Fibroblast of gingiva (primary cell): ENCODE measurements at places on chromosomes 5 and 9.

DNA sequence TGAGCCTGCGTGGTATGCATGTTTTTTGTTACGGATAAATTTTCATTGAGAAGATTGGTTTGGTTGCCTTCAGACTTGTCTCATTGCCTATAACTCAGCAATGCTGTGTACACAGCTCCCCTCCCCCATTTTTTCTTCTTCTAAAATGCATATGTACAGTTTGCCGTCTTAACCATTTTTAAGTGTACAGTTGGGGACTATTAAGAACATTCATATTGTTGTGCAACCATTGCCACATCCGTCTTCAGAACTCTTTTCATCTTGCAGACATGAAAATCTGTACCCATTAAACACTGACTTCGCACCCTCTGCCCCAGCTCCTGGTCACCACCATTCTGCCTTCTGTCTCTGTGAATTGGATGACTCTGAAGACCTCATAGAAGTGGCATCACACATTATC lies 6.2 kb downstream of the EXOC3 start:
- no peak for DNase-seq

- DNase-seq: no peak
These were observed 189.0 kb downstream of the RGS3 start for GRCh38 chr9:113652355-113653152.

DNA sequence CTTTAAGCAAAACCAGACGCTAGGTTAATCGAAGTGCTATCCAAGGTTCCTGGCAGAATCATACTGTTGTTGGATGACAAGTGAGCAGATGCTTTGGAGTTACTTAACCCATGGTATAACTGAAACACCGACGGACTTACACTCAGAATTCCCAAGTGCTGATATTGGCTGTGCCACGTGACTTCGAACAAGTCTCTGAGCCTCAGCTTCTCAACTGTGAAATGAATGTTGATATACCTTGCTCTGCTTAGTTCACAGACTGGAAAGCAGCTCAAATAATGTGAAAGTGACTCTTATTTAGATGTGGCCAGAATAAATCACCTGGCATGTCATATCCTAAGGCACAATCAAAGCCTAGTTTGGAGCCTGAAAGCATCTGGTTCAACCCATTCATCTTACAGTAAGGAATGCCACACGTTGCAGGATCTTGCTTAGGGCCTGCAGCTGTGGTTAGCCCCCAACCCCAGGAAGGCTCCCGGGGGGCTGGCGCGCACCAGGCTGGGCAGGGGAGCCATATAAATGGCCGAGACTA lies 759 bp downstream of the GEMIN5 start:
- DNase-seq: no peak

DNA sequence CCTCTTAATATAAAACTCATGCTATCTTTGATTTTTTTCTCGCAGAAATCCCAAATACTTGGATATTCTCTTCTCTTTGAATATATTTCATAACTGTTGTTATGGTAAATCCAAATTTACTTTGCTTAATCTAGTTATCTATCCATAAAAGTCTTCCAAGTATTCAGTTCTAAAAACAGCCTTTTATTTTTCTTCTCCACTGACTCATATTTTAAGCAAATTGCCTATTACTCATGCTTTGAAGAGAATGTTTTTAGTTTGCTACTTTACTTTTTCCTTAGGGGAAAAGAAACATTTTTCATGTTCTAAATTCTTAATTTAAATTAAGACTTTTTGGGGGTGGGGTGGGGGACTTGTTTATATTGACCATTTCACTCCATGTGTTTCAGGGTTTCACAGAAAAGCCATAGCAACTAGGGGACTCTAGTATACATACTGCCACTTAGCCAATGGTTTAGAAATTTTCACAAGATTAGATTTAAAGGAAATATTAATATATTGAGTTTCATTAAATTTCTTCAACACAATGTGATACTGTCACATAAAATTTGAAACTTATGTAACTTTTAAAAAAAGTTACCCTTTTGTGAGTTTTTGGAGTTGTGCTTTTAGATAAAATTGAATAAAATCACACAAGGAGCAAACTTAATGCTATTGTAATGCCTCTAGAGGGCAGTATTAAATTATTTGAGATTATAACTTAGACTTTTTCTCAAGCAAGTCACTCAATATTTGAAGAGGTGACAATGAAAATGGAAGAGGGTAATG lies 545.8 kb upstream of the ARRDC3 start:
- DNase-seq: no peak

DNA sequence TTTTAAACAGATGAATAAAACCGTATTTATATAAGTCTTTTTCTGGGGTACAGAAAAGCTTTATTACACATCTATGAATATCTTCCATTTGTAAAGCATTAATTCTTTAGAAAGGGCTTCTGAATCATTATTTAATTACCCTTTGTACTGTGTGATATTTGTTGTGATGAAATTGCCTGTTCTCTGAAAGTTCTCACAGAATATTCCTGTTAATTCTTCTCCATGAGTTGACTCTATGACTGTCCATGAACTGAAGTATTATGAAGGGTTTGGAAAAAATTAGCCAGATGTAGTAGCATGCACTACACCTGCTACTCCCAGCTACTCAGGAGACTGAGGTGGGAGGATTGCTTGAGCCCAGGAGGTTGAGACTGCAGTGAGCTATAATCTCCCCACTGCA lies 127.0 kb downstream of the MAN2A1 start:
- no peak for DNase-seq

- DNase-seq: no peak
These were observed 391.1 kb downstream of the ARHGEF28 start for GRCh38 chr5:74017112-74017511.

DNA sequence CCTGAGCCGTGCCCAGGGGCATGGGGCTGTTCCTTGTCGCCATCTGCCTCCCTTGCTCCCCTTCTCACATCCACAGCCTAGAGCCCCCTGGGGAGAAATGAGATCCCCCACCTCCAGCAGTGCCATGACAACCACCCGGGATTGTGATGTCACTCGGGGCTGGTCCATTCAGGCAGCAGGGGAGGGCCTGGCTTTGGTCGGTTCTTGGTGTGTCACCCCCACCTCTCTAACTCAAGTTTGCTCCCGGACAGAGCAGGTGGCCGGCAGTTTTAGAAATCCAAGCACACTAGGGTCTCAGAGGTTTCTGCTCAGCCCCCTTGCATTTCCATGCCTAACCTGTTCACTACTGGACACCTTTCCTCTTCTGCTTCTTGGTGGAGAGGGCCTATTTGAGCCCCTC lies at the start of gene ACTL7B:
ACTL7B (minus strand) TSS at position 99 of the 400 bp plus-strand sequence; CDS start at position 43, 56 bp downstream.
- no peak for DNase-seq

GRCh38 chr5:112663146-112663545 lies 74.5 kb upstream of the APC start:
- DNase-seq: no peak

DNA sequence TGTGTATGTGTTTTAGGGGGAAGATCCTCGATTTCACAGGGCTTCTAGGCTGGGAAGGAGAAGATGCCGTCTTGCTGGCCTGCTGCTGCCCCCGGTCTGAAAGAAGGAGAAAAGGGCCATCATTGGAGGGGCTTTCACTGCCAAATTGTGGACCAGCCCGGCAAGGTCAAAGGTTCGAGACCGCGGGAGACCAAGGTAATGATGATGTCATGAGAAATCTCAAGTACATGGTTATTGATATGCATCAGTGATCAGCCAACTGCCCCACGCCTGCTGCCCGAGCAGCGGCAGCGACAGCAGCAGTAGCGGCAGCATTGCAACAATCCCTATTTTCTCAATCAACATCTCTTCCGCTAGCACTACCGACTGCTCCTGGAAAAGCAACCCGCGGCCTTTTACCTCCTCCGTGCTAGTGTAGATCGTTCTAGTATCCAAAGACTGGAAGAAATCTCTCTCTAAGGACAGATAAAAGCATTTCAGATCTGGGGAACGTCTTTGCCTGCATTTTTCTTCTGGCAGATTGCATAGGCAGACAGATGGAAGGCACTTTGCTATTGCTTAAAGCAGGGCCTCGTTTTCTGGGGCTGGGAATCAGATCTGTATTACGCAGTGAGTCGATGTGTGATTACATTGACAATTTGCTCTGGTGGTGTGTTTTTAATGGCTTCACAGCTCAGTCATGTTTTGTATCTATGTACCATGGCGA lies 215.3 kb downstream of the MEF2C start:
- DNase-seq: no peak

- no peak for DNase-seq
These were observed 219.5 kb downstream of the PRR16 start for GRCh38 chr5:120683580-120683979.

- no peak for DNase-seq
These were observed 44.4 kb downstream of the RAD50 start for GRCh38 chr5:132601071-132601728.

- DNase-seq: no peak
These were observed 7.6 kb upstream of the HMGCS1 start for GRCh38 chr5:43320846-43321245.

DNA sequence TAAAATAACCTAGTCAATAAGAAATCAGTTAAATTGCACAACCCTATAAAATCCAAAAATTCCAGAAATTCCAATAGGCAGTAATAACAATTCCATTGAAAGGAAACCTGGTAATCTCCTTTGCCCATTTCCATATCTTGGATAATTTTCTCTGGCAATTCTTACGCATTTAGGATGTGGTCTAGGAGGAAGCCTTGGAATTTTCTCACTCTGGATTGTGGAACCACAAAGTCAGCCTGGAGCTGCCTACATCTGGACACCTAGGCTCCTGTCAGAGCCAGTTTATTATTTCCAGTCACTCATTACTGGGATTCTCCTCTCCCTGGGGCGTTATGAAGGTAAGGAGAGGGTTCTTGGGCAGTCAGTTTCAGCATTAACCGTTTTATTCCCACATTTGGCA lies 40.3 kb upstream of the GNE start:
- no peak for DNase-seq

- peak; percentile 69 for DNase-seq
These were observed 52.8 kb upstream of the RPL26L1 start for GRCh38 chr5:172906436-172906835.

DNA sequence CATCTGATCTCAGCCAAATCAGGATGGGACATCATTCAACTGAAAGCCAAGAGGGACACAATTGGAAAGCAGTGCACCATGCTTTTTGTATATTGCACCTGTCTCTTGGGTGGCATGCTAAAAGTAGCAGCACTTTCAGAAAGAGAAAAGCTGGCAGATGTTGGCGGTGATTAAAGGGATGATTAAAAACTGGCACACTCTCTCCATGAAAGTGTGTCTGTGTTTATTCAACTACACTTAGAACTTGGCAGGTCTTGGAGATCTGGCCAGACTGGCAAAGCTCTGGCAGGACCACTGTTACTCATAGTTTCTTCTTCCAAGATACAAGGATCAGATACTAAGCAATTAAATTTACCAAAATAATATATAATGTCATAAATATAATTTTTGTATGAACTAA lies 112.9 kb upstream of the ELAVL2 start:
- DNase-seq: no peak

GRCh38 chr5:35044649-35045048 lies 3.1 kb downstream of the AGXT2 start:
- DNase-seq: no peak

- DNase-seq: no peak
These were observed 759.4 kb upstream of the C9orf72 start for GRCh38 chr9:28332648-28333047.

DNA sequence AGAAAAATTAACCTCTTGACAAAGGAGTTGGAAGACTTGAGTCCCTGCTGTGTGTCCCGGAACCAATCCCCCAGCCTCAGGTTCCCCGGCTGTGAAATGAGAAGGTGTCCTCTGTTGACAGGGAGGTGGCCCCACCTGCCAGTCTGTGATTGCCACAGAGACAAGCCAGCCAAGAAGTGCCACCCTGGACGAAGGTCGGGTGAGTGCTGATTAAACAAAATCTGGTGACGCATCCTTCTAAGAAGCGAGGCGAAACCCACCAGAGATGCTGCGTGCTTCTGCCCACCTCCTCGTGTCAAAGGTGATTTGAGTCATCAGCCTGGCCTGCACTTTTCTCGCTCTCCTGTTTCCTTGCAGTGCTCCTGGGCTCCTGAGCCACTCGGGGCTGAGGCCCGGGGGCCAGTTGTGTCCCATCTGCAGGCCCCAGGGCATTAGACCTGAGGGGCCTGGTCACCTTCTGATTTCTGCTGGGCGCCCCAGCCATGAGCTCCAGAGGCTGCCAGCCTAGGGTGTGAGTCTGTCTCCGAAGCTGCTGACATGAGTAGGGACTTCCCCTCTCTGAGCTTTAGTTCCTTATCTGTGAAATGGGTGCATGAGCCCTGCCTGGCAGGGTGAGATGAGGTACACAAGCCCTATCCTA lies 28.7 kb downstream of the NEK6 start:
- DNase-seq: peak; percentile 83

- no peak for DNase-seq
These were observed 67.1 kb downstream of the SH3TC2 start for GRCh38 chr5:148995791-148996190.

DNA sequence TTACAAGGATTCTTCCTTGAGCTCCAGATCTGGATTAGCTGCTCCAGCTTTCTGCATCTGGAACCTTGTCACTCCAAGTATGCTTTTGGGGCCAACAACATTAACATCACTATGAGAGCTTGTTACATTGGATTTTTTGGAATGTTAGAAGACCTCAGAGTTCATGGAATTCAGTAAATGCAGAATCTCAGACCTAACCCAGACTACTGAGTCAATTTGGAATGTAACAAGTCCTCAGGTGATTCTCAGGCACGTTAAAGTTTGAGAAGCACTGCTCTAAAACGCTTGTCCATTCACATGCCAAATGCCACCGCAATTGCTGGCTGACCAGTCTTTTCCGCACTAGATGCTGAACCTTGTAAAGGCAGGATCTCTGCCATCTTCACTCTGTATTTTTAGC lies 251.4 kb upstream of the TRIM32 start:
- no peak for DNase-seq

DNA sequence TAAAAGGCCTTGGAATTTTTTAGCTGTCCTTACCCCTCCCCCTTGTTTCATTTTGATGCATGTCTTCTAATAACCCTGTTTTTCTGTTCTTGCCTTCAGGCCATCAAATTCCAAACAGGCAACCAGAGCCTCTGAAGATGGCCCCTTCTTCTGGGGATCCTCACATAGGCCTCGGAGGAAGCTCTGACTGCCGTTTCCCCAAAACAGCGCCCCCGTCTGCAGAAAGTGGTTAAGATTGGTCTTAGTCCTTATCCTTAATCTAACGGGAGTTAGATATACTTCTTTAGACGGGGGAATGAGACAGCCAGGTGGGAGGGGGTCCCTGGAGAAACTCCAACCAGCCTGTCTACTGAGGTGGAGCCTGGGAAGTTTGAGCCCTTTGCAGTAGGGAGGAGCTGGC lies 226.3 kb upstream of the ZNF608 start:
- DNase-seq: no peak

GRCh38 chr5:123786411-123786810 lies 274.4 kb downstream of the CSNK1G3 start:
- no peak for DNase-seq
